Small intestine (tissue), 16 donors: ENCODE measurements at places on chromosomes 11 and 22. TPM values are rescaled to one million over a fixed set of nuclear protein-coding genes. Genes with fewer than 3 reads are reported as not detected.
A peak's percentile ranks its signal among the peaks of the same experiment; 100 is the strongest.

The SOX10 gene
- polyA plus RNA-seq = not detected

- H3K27ac ChIP-seq = no peak overlapping the region
- H3K4me3 ChIP-seq = no peak overlapping the region
- H3K36me3 ChIP-seq = no peaks in the 10 kb centered on the region
- H3K4me1 ChIP-seq = peaks cover 22% of the 10 kb centered on the region
- DNase-seq = no peak
Measured at GRCh38 chr11:95388086-95388485, 157.1 kb upstream of the SESN3 start.

The FOXRED2 gene
- polyA plus RNA-seq = 0.81 TPM

The UBQLNL gene
- 0.61 TPM for polyA plus RNA-seq

- H3K36me3 ChIP-seq = no peaks in the 10 kb centered on the region
- peak; percentile 48 for DNase-seq
- no peak overlapping the region for H3K4me3 ChIP-seq
Measured at GRCh38 chr11:9569588-9570164, 3.8 kb upstream of the WEE1 start.

- H3K36me3 ChIP-seq = no peaks in the 10 kb centered on the region
- no peak for DNase-seq
Measured at GRCh38 chr22:44116331-44116730, 64.4 kb upstream of the PARVG start.

The DCHS1 gene
- polyA plus RNA-seq = 7.0 TPM

- H3K27me3 ChIP-seq = no peaks in the 10 kb centered on the region
- no peak overlapping the region for H3K4me3 ChIP-seq
- H3K27ac ChIP-seq = no peak overlapping the region
- H3K36me3 ChIP-seq = no peaks in the 10 kb centered on the region
- no peak for DNase-seq
Measured at GRCh38 chr11:119567688-119568582, 145.0 kb upstream of the THY1 start.

The PARVG gene
- 5.2 TPM for polyA plus RNA-seq

DNA sequence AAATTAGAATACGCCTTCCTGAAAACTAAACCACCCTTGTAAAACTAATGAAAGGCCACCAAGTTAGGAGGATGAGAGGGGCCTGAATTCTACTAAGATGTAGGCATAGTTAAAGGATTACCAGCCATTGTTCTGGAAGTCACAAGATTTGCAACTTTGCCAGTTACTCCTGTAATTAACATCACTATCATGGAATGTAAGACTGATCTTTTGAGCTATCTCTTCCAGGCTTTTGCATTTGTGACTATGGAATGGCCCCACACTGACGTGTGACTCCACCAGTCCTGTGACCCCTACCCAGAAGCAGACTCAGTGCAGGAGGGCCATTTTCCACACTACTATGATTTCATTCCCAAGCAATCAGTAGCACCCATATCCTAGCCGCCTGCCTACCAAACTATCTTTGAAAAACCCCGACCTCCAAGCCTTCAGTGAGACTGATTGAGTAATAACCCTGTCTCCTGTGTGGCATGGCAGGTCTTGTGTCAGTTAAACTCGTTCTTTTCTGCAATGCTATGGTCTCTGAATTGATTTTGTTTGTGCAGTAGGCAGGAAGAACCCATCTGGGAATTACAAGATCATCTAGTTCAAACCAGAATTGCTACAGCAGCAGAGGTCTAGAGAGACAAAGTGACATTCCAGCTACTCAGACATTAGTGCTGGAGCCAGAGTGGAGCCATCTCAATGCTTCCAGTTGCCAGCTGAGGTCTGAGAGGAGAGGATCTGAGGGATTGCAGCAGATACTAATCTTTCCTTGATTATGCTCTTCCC is 1.9 kb upstream of the CTSF start:
- no peak for DNase-seq
- no peaks in the 10 kb centered on the region for H3K27me3 ChIP-seq
- no peaks in the 10 kb centered on the region for H3K4me1 ChIP-seq
- H3K27ac ChIP-seq = no peak overlapping the region
- no peaks in the 10 kb centered on the region for H3K36me3 ChIP-seq
- no peak overlapping the region for H3K4me3 ChIP-seq

GRCh38 chr11:122598971-122599370 is 56.6 kb upstream of the UBASH3B start:
- peaks cover 1% of the 10 kb centered on the region for H3K27me3 ChIP-seq
- no peak overlapping the region for H3K27ac ChIP-seq
- H3K36me3 ChIP-seq = no peaks in the 10 kb centered on the region
- no peaks in the 10 kb centered on the region for H3K4me1 ChIP-seq
- H3K4me3 ChIP-seq = no peak overlapping the region

DNA sequence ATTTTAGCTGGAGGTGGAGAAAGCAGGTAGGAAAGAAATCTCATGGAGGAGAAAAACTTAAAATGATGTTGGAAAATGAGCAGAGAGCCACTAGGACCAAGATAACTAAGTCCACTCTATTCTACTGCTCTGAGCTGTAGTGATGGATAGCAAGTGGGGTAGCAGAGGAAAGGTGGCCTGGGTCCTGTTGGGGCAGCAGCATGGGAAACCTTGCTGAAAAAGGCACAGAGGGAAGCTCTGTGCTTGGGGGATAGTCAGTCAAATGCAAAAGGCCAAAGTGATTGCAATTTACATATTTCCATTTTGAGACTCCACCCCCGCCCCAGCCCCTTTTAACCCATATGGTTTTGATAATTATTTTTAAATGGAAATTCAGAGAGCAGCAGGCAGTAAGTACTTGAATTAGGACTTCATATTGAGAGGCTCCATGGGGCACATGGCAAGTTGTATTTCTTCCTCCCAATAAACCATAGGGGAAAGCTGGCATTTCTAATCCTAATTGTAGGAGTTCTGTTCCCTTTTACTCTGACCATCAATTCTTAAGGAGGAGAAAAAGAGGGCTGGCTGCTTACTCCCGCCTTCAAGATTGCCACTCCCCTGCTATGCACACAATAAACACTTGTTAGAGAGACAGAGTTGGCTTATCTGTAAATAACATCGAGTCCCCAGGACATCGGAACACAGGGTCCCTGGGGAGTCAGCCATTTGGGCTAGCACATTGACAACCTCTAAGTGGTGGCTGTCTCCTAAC is 1341.5 kb upstream of the TENM4 start:
- no peaks in the 10 kb centered on the region for H3K36me3 ChIP-seq
- H3K27ac ChIP-seq = no peak overlapping the region
- no peak overlapping the region for H3K4me3 ChIP-seq
- DNase-seq = no peak
- no peaks in the 10 kb centered on the region for H3K27me3 ChIP-seq
- no peaks in the 10 kb centered on the region for H3K4me1 ChIP-seq

GRCh38 chr11:92790926-92791616 is 178.4 kb upstream of the MTNR1B start:
- peaks cover 2% of the 10 kb centered on the region for H3K27me3 ChIP-seq
- DNase-seq = no peak
- H3K4me1 ChIP-seq = no peaks in the 10 kb centered on the region
- no peak overlapping the region for H3K4me3 ChIP-seq
- H3K27ac ChIP-seq = no peak overlapping the region
- H3K36me3 ChIP-seq = no peaks in the 10 kb centered on the region

- no peaks in the 10 kb centered on the region for H3K27me3 ChIP-seq
- no peak for DNase-seq
- H3K36me3 ChIP-seq = peaks cover 9% of the 10 kb centered on the region
- H3K4me1 ChIP-seq = no peaks in the 10 kb centered on the region
- H3K27ac ChIP-seq = no peak overlapping the region
- H3K4me3 ChIP-seq = no peak overlapping the region
Measured at GRCh38 chr11:27372164-27372563, 9.1 kb upstream of the CCDC34 start.

DNA sequence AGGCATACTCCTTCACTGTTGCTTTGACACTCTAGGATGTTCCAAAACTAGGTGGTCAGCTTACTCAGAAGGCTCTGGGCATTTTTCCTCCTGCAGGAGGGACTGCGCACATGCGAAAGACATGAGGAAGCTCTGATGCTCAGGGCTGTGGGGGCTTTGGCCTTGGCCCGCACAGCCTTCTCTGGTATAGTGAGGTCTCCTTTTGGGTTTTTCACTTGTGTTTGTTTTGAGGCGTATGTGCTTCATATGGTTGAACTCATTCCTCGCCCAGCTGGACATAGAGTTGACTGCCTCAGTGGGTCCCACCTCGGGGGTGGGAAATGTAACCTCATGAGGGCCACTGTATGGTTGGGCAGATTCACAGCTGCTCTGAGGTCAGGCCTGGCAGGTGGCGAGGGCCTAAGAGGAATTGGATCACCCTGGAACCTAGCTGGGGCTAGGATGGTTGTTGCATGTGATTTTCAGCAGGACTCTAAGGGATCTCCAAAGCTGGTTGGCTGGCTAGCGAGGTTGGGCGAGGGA is 63.7 kb downstream of the PTPRJ start:
- no peak overlapping the region for H3K4me3 ChIP-seq
- H3K27ac ChIP-seq = peak overlapping the region; percentile 42
- H3K4me1 ChIP-seq = no peaks in the 10 kb centered on the region
- no peaks in the 10 kb centered on the region for H3K36me3 ChIP-seq

GRCh38 chr11:111945198-111945597 is 8.1 kb downstream of the DIXDC1 start:
- H3K27me3 ChIP-seq = no peaks in the 10 kb centered on the region
- no peaks in the 10 kb centered on the region for H3K4me1 ChIP-seq
- no peak overlapping the region for H3K4me3 ChIP-seq
- H3K27ac ChIP-seq = peak overlapping the region; percentile 36

GRCh38 chr22:31678748-31679147 is 16.7 kb upstream of the PISD start:
- H3K4me1 ChIP-seq = no peaks in the 10 kb centered on the region
- no peaks in the 10 kb centered on the region for H3K27me3 ChIP-seq
- H3K36me3 ChIP-seq = no peaks in the 10 kb centered on the region
- H3K4me3 ChIP-seq = no peak overlapping the region
- no peak overlapping the region for H3K27ac ChIP-seq

- H3K4me3 ChIP-seq = peak overlapping the region; percentile 9
- peaks cover 14% of the 10 kb centered on the region for H3K36me3 ChIP-seq
- H3K27me3 ChIP-seq = no peaks in the 10 kb centered on the region
- H3K4me1 ChIP-seq = peaks cover 30% of the 10 kb centered on the region
Measured at GRCh38 chr11:62538470-62539237, 8.0 kb downstream of the AHNAK start.

DNA sequence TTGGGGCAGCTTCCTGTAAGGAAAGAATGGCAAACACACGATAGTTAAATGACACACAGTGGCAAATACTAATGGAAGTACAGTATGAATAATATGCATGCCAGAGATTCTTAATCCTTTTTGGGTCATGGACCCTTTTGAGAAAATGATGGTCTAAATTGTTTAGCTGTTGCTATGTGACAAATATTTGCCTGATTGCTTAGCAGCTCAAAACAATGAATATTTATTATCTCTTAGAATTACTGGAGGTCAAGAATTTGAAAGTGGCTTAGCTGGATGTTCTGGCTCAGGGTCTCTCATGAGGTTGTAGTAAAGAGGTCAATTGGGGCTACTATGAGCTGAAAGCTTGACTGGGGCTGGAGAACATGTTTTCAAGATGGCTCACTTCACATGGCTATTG is 69.7 kb downstream of the FANCF start:
- no peaks in the 10 kb centered on the region for H3K27me3 ChIP-seq
- no peaks in the 10 kb centered on the region for H3K4me1 ChIP-seq
- H3K27ac ChIP-seq = no peak overlapping the region
- no peak for DNase-seq
- H3K4me3 ChIP-seq = no peak overlapping the region

The CDHR5 gene
- polyA plus RNA-seq = 931 TPM

GRCh38 chr11:2653930-2654739 is 45.7 kb downstream of the KCNQ1OT1 start:
- no peaks in the 10 kb centered on the region for H3K27me3 ChIP-seq
- H3K4me3 ChIP-seq = no peak overlapping the region
- no peaks in the 10 kb centered on the region for H3K36me3 ChIP-seq
- no peaks in the 10 kb centered on the region for H3K4me1 ChIP-seq
- no peak for DNase-seq
- no peak overlapping the region for H3K27ac ChIP-seq

DNA sequence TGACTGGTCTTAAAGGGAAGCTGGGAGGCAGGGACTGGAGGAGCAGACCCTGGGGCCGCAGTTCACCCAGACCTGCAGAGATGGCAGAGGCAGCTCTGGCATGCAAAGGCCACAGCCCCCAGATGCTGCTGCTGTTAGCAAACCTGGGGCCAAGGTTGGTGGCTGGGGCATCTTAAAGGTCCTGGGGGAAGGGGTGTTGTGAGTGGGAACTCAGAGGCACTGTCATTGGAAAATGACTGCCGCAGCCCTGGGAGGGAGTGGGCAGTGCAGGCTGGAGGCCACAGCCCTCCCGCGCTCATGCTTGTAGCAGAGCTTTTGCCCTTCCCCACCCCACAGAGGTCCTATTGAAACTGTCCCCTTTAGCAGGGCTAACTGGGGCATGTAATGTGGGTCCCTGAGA is 111.8 kb downstream of the CTTN start:
- no peak for DNase-seq
- H3K27me3 ChIP-seq = no peaks in the 10 kb centered on the region
- no peak overlapping the region for H3K27ac ChIP-seq

GRCh38 chr11:83682611-83682973 is 396.4 kb upstream of the CCDC90B start:
- H3K27ac ChIP-seq = no peak overlapping the region
- DNase-seq = no peak
- no peaks in the 10 kb centered on the region for H3K4me1 ChIP-seq
- H3K36me3 ChIP-seq = no peaks in the 10 kb centered on the region
- H3K27me3 ChIP-seq = peaks cover 4% of the 10 kb centered on the region

The OR8K3 gene
- not detected for polyA plus RNA-seq

The ARHGEF12 gene
- polyA plus RNA-seq = 22.1 TPM

GRCh38 chr11:1852271-1852876 is 510 bp upstream of the LSP1 start:
- no peak overlapping the region for H3K4me3 ChIP-seq
- no peak overlapping the region for H3K27ac ChIP-seq

DNA sequence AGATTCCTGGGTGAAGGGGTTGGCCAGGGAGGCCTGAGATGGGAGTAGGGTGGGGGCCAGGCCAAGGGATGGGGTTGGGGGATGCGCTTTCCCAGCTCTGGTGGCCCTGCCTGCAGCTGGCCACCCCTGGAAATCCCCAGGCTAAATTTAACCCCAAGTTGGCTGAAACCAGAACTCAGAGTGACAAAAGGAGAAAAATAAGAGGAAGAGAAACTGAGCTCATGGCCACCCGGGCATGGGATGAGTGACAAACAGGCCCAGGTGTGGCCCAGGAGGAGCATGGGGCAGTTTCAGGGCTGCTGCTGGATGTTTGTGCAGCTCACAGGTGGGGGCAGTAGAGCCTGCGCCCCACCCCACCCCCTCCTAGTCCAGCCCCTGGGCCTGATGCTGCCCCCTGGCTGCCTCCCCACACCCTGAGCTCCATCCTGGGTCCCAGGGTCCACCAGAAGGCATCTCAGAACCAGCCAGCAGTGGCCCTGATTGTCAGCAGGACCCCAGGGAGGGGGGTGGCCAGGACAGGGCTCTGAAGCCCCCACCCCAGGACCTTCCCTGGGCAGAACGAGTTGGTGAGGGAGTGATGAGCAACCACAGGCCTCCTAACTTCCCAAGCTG is 48.0 kb downstream of the IGLL5 start:
- no peak overlapping the region for H3K27ac ChIP-seq
- no peaks in the 10 kb centered on the region for H3K4me1 ChIP-seq
- H3K36me3 ChIP-seq = no peaks in the 10 kb centered on the region
- no peak overlapping the region for H3K4me3 ChIP-seq
- no peaks in the 10 kb centered on the region for H3K27me3 ChIP-seq

- H3K4me3 ChIP-seq = no peak overlapping the region
- H3K27me3 ChIP-seq = no peaks in the 10 kb centered on the region
- DNase-seq = no peak
- no peaks in the 10 kb centered on the region for H3K4me1 ChIP-seq
- H3K36me3 ChIP-seq = no peaks in the 10 kb centered on the region
- no peak overlapping the region for H3K27ac ChIP-seq
Measured at GRCh38 chr11:32779136-32779535, 15.3 kb downstream of the CCDC73 start.

- no peaks in the 10 kb centered on the region for H3K4me1 ChIP-seq
- H3K27me3 ChIP-seq = no peaks in the 10 kb centered on the region
- H3K36me3 ChIP-seq = no peaks in the 10 kb centered on the region
- H3K4me3 ChIP-seq = no peak overlapping the region
Measured at GRCh38 chr11:108802492-108802891, 137.6 kb downstream of the DDX10 start.
